Astrocyte of the spinal cord (primary cell): ENCODE measurements at places on chromosomes 3 and 15.

DNA sequence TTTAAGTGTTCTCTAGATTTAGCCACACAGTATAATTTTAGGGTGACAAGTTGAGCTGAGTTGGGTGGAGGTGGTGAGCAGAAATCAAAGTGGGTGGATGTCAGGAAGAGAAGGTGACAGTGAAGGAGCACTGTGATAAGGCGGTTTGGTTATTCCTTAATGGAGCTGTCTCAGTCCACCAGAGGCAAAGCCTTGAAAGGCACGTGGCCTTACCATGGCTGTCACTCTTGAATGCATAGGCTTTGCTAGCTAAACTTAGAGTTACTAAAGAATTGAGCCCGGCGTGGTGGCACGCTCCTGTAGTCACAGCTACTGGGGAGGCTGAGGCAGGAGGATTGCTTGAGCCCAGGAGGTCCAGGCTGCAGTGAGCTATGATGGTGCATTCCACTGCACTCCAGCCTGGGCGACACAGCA is 560 bp upstream of the TTLL13 start:
- no peak for DNase-seq

DNA sequence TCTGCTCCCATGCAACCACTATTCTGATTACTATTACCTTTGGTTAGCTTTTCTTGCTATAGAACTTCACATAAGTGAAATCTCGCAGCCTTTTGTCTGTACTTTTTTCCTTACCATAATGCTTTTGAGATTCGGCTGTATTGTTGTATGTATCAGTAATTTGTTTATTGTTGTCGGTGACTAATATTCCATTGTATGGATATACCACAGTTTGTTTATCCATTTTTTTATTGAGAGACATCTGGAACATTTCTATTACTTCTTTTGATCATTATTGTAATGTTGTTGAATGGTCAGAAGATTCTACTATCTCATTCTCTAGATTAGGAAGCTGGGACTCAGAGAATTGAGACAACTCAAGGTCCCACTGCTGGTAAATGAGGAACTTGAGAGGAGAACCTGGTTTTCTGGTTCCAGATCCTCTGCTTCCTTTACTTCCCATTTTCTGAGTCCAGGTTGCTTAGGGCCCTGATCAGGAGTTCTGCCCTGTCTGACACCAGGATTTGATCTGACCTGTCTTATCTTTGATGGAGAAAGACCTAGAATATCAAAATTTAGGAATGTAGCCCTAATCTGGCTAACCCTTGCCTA is 18.2 kb upstream of the SPTSSB start:
- DNase-seq = no peak

GRCh38 chr3:149470381-149470780 is 4.1 kb upstream of the TM4SF4 start:
- no peak for DNase-seq

DNA sequence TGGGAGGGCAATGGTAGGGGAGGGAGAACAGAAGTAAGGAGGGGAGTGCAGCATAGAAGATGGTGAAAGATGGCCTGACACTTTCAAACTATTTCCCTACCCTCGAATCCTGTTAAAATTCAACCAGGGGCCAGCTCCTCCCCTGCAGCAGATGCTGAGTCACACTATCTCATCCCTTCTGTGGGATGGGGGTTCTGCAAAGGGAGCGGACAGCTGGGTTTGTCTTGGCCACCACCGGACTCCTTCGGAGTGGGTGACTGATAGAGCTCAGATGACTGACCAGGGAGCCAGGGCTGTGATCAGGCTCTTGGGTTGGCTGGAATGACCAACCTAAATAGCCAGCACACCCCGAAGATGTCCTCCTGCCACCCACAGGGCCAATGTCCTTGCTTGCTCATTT is 33.6 kb upstream of the TMCC1 start:
- DNase-seq = no peak

DNA sequence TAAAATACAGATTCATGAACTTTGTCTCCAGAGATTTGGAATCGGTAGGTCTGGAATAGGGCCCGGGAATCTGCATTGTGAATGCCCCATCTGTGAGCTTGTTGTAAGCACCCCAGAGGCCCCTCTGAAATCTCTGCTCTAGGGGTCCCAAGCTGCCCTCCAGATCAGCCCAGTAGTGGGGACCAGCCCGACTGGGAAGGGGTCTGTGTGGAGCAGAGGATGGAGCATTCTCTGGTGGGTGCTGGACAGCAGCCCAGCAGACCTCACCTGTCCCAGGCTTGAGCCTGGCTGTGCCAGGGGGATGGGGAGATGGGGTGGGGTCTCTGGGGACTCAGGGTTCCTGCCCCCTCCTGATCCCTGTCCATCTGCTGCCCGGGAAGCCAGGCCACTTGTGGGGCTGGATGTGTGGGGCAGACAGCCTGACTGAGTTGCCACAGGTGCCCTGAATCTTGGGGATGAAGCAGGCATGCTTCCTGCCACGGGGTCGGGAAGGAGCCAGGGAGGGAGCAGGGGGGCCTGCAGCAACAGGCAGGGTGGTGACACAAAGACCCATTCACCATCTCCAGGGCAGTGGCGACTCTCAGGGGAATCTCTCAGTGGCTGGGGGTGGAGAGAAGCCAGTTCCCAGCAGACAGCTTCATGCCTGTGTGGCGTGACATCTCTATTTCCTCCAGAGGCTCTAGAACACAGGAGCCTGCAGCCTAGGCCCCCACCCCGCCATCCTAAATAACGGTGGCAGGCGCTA is 99.3 kb downstream of the WNT7A start:
- DNase-seq = no peak

- DNase-seq = no peak
These were observed 841.3 kb downstream of the ROBO1 start for GRCh38 chr3:78926523-78926922.

DNA sequence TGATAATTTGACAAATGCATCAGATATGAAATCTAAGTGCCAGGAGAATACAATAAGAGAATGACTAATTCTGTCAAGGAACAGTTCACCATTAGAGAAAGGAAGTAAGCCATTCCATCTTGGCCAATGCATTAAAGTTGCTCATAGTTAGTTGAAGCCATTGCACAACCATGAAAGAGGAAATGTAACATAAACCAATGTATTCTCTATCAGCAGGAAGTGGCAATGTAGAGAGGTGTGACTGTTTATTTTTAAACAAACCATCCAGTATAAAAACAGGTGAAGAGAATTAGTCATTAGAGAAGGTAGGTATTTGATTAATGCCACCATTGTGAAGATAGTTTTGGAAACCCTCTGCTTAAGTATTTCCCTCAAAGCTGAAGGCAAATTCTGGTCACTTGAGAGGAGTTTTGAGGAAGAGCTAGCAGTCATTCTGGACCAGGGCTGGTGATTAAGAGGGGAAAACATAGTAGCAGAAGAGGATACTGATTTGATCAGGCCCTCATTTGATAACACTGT is 10.7 kb upstream of the ANXA2 start:
- peak; percentile 76 for DNase-seq

GRCh38 chr3:28039829-28040228 is 201.6 kb upstream of the CMC1 start:
- DNase-seq = no peak

- DNase-seq = no peak
These were observed 194.7 kb downstream of the KLHL25 start for GRCh38 chr15:85600001-85600400.

GRCh38 chr3:191470080-191470479 is 9.1 kb downstream of the PYDC2 start:
- DNase-seq = no peak

- no peak for DNase-seq
These were observed 468.9 kb upstream of the UBE2E2 start for GRCh38 chr3:22734207-22734606.

DNA sequence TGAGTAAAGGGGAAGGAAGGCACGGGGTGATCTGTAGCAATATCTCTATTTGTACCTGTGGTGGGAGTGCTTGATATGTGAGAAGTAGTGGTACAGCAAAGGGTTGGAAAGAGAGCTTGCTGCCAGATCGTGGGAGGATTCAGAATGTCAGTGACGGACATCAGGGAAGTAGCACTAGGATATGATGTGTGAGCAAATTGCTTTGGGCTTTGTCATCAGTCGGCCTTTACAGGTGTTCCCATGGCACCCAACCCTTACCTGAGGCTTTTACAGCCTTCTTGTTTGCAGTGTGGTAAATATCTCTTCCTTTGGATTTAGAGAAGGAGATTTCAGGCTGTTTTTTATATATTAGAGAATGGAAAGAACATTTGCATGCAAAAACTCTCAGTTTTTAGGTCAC is 29.8 kb downstream of the IL1RAP start:
- no peak for DNase-seq

DNA sequence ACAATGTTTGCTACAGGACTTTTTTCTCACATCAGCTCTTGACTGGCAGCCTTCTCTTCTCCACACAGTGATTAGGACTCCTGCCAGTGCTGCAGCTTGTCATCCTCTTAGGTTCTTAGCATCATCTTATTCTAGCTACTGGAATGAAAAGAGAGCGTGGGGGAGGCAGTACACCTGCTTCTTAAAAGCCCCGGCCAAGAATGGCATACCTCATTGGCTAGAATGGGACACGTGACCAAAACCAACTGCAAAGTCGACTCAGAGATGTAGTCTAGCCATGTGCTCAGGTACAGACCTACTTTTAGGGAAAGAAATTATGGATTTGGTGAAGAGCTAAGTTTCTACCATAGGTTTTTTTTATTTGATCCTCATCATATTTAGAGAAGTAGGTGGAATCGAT is 44.1 kb downstream of the RARB start:
- no peak for DNase-seq

- DNase-seq = no peak
These were observed 511.9 kb downstream of the PYDC2 start for GRCh38 chr3:191972714-191973398.

GRCh38 chr15:52803467-52804306 is 13.6 kb upstream of the ONECUT1 start:
- DNase-seq = no peak

DNA sequence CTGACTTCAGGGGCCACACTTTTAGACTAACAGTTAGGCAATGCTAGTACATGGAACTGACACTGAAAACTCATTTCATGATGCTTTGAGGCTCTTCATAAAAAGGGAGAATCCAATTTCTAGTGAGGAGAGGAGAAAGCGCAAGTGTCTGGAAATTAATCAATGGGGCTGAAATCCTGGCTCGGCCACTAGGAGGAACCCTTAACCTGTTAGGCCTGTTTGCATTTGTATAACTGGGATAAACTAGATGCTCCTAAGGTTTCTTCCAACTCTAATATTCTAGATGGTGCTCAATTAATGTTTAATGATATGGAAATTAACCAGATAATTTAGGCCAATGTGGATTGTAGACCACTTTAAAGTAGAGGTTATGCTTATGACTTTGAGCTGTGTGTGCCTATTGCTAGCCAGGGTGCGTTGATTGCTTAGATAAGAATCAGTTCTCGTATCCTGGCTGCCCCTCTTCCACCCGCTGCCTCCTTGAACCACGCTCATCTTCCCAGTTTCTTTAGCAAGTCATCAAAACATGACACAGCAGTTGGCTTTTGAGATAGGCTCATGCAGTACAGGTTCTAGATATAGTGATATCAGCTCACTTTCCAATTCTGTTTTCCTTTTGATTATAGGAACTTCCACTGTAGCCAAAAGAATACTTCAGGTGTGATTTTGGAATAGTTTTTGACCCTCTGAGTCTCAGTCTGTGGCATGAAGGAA is 16.8 kb upstream of the CRBN start:
- DNase-seq = no peak

DNA sequence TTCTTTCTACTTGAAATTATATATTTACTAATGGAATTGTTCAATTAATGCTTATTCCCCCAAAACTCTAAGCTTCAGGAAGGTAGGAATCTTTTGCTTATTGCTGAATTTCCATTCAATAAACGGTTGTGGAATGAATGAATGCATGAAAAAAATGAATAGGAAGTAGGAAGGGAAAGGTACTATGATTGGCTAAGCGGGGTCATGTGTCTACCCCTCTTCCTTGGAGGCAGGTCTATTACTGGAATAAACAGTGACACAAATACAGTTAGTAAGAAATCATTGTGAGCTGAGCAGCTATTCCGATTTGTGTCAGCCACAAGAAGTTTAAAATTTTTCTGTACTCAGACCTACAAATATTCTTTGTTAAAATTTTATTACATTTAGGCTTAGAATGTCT is 10.5 kb upstream of the TRA2B start:
- no peak for DNase-seq

GRCh38 chr15:69951898-69952555 is 145.7 kb downstream of the TLE3 start:
- DNase-seq = no peak

DNA sequence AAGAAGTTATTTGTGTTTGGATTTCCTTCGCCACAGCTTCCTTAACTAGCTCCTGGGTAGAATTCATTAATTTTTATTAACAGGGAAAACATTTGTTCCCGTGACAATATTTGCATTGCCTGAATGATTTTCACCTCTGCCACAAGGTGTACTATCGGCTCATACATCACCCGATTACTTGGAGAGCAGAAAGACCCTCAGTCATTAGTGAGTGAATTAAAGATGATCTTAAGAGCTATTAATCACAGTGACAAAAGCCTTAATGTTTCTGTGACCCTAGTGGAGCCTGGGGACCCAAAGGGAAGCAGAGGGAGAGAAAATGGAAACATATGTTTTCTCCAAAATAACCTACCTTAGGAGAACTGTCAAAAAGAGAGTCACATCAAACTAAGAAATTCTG is 228.3 kb downstream of the MECOM start:
- no peak for DNase-seq

GRCh38 chr3:50254577-50255250 is 14.2 kb upstream of the SEMA3B start:
- DNase-seq = peak; percentile 48

DNA sequence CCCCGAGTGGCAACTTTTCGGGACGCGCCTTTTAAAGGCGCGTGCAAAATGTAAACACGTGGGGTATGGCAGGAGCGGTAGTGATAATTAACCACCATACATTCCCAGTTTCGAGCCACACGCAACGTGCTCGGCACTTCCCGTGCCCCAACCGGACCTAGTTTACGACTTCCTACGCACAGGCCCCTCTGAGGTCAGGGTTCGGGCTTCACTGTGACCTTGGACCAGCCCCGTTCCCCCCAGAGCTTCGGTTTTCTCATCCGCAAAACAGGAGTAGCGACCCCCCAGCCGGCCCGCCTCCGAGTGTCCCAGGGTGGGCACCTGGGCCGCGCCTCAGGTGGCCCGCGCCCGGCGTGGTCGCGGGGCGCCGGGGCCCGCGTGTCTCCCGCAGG is 451 bp downstream of the CHCHD4 start:
- no peak for DNase-seq

GRCh38 chr3:193982258-193982659 is 153.7 kb upstream of the HES1 start:
- peak; percentile 75 for DNase-seq

DNA sequence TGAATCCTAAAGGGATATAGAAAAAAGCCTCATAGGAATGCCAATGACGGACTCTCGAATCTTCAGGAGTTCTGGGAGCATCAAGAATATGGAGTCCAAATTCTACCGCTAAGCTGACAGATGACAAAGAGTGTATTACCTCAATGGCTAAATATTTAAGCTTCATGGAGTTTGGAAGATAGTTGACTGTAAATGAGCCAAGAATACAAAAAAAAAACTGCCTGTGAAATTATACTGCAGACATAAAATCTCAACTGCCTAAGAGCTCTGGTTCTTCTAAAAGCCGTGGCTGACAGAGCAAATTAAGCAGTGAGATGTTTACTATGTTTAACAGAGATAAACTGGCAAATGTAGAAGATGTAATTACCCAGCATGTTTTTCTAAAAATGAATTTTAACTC is 140.0 kb downstream of the GADL1 start:
- no peak for DNase-seq

GRCh38 chr3:190036631-190037030 is 84.1 kb downstream of the P3H2 start:
- peak; percentile 70 for DNase-seq

GRCh38 chr15:62287066-62287857 is 122.2 kb upstream of the C2CD4B start:
- no peak for DNase-seq
